HCT116 (cell line): ENCODE measurements at places on chromosomes 6 and 20.

DNA sequence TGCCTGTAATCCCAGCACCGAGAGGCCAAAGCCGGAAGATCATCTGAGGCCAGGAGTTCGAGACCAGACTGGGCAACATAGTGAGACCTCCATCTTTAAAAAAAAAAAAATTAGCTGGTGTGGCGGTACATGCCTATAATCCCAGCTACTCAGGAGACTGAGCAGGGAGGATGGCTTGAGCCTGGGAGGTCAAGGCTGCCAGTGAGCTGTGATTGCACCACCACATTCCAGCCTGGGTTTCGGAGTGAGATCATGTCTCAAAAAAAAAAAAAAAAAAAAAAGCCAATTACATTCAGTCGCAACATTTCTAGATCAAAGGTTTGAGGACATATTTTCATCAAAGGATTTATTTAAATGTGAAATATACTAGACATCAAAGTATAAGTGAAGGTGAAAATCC, 32.0 kb upstream of the EDN1 start:
- no peak for DNase-seq

DNA sequence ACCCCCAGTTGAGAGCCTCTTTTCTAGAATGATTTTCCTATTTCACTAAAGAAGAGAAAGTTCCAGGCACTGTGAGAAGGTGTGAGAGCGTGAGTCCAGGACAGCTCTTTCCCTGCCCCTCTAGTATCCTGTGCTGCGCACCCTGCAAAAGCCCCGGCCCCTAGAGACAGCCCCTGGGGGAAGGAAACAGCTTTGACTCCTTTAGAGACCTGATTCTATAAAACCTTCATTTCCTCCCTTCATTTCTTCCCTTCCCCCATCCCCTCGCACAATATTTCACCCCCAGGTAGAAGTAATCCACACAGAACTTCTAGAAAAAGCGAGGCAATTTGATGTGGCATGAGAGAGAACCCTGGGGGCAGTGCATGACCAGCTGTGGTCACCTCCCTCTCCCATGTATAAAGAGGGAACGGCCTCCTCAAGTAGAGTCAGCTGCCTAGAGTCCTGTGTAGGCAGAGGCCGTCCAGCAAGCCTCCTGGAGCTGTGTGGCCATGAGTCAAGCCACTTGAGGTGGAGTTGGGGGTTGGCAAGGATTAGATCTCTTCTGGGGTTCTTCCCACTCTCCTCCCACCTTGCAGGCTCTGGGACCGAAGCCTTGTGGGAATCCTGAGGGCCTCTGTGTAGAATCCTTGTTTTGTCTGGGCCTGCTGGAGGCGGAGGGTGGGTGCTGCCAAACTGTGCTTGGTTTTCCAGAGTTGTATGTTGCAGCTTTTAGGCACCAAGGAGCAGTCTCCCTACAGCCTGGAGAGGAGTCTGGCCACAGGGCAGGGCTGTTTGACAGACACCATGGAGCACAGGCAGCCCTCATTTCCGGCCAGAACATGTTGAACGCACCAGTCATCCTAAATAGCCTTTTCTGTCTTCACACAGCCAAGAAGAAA, 41.7 kb downstream of the CHMP4B start:
- no peak for DNase-seq

- DNase-seq = no peak
These were observed 209.7 kb downstream of the TBX18 start for GRCh38 chr6:84554706-84555105.

DNA sequence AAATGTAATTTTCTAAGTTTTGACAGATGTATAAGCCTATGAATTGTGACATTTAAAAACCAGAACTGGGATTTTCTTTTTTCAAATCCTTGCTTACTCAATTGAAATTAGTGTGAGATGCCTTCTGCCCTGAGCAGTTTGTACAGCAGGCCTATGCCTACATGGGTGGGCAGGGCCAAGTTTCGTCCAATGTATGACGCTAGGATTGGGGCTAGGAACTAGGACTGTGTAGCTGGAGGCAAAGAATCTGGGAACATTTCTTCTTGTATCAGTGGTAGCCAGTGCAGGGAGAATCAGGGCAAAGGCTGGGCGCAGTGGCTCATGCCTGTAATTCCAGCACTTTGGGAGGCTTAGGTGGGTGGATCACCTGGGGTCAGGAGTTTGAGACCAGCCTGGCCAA, 3.9 kb upstream of the PTPRA start:
- no peak for DNase-seq

- no peak for DNase-seq
These were observed 78.3 kb downstream of the KIF6 start for GRCh38 chr6:39646751-39647420.
